Globus pallidus (tissue), 1 donor: ENCODE measurements at places on chromosomes 7 and 10.
A peak's percentile ranks its signal among the peaks of the same experiment; 100 is the strongest.

- DNase-seq, result peak; percentile 9
Observed at GRCh38 chr7:147023440-147023839, 906.8 kb downstream of the CNTNAP2 start.

DNA sequence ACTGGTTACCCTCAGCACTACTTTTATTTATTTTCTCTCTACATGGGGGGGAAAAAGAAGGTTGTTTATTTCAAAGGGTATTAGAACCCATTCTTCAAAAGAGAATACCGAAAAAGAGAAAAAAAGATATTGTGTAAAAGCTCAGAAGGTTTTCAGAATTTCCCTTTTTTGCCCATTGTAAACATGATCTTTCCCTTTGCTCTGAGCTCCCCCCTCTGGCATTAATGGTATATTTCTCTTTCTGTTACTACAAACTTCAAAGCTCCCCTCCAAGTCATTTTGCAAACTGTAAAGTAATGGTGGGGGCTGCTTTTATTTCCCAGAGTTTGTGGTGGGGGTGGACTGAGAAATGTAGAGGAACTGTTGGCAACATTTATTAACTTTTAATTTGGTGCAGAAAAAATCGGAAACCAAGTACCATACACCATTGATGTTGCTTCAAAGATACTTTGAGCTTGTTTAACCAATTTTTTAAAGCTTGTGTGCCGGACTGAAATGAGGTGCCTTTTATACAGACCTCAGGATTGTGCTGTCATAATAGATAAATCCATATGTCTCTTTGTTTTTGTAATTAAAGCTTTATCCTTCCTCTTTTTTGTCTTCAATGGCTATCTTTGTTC is 181.5 kb downstream of the EXOC4 start:
- DNase-seq, result peak; percentile 36

DNA sequence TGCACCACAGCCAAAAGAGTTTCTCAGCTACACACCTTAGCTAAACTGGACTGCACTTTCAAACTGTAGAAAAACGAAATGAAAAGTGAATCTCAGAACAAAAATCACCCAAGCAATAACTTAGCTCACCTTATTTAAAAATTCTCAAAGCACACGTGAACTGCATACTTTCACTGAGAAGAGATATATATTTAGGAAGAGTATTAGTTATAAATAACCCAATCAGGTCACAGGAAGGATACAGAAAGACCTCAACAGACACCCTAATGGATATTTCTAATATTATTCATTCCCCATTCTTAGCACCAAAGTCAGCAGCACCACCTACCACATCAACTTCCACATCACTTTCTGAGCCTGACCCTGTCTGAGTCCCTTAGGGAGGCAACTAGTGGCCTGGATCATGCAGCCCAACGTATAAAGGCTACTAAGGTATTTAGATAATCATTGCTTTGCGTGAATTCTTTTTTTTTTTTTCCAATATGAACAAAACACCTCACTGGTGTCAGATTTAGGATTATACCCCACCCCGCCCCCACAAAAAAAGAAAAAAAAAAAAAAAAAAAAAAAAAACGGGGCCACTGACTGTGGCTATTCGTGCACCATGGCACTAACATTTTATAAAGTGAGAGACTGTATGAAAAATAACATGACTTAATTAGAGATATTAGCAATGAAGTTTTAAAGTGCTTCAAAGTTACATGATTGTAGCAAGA is 2.6 kb downstream of the ABI1 start:
- DNase-seq, result no peak

- no peak for DNase-seq
Observed at GRCh38 chr10:27157150-27157549, 2.0 kb downstream of the MASTL start.

DNA sequence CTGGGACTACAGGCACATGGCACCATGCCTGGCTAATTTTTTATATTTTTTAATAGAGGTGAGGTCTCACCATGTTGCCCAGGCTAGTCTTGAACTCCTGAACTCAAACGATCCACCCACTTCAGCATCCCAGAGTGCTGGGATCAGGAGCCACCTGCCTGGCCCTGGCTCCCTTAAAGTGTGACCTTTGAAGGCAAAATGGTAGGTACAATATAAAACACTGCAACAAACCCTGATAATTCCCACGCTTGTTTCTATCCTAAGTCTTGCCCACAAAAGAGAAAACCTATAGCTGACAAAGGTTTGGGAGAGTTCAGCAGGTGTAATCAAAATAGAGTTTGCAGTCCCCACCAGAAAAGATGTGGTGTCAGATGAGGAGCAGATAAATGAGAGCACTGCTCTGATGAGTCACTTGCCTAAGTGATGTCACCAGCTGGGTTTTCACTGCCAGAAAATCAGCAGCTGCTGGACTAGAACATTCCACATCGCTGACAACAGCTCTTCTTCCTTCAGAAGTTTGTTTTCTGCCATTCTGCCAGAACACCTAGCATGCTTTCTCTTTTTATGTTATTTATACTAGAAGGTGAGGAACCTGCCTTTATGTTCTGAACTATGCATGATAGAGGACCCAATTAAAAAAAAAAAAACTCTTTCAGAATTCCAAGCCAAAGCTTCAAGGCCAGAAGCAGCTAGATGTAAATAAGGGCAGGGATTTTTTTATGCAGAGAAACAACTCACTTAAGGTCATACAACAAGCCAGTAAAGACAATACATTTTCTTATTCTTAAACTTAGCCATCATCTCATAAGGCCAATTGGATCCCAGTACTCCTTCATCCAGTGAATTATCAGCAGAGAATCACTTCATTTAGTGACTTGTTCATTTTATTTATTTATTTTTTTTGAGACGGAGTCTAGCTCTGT is 18.0 kb downstream of the PURB start:
- DNase-seq, result peak; percentile 61
